ENCODE measurements at places on chromosomes 12 and 14.

DNA sequence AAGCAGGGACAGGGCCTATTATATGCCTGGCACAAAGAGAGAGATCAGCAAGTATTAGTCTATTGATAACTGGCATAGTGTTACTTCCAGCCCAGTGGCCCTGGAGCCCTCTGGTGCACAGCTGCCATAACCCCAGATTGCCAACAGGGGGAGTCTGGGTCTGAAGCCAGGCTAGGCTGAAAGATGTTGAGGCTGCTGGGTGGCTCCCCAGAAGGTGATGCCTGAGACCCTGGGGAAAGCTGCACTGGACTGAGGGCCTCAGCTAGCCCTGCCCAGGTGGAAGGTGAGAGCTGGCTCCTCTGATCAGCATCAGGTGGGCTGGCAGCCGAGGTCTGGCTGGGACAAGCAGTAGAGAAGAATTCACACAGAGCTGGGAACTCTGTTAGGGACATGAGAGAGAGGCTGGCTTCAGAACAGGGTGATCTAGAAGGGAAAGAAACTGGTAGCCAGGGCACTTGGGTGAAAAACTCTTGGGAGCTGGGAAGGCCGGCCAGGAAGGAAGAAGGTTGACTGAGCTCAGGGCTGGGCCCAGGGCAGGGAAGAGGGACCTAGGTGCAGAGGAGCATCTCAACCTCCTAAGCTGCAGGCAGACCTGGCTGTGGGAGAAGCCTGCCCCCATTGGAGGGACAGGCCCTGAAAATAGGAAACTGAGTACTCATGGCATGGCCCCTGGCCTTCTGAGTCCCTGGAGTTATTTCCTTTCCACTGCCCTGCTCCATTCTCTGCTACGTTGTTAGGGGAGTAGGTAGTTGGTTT, 3.9 kb downstream of the GZMH start:
- DNase-seq: peak; percentile 40

DNA sequence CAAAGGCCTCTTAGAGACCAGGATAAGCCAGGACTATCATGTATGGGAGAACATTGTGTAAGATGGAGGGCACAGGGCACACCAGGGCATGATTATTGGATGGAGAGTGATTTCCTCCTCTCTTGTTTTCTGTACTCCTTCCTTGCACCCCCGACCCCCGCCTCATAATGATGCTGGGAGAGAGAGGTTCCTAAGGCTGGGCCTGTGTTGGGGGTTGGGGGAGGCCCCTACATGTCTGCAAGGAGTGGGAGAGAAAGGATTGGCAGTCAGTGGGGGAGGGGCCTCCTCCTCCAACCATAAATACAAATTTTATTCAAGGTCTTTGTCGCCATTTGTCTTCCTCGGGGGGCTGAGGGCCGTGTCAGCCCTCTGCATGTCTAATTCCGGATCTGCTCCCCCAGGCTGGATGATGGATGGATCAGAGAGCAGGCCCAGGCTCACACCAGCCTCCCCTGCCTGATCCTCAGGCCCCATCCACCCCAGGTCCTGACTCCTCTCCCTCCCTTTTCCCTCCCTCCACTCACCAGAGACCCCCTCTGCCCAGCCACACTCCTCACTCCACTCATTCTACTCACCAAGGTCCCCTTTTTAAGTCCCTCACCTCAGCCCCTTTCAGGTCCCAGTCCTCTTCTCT, 2.0 kb upstream of the C1QL4 start:
- DNase-seq: no peak

- no peak for DNase-seq
Observed at GRCh38 chr12:104353012-104353981, 49.8 kb downstream of the EID3 start.

DNA sequence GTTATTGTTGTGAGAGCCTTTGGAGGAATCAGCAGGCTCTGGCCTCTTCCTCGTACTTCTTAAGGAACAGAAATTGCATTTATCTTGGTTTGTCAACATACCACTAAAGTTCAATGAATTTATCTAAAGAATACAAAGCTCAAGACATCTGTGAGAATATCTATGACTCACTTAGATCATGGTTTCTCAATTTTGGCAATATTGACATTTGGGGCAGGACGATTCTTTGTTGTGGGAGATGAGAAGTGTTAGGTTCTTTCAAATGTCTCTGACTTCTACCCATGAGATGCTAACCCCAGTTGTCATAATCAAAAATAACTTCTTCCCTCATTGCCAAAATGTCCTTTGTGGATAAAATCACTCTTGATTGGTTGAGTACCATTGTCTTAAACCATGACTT, 1190.3 kb downstream of the GALC start:
- no peak for DNase-seq

- no peak for DNase-seq
Observed at GRCh38 chr14:28783664-28784063, 17.1 kb downstream of the FOXG1 start.

- DNase-seq: no peak
Observed at GRCh38 chr14:98711453-98711852, 560.5 kb downstream of the BCL11B start.

- no peak for DNase-seq
Observed at GRCh38 chr12:127162307-127162706, 1104.7 kb upstream of the TMEM132C start.

DNA sequence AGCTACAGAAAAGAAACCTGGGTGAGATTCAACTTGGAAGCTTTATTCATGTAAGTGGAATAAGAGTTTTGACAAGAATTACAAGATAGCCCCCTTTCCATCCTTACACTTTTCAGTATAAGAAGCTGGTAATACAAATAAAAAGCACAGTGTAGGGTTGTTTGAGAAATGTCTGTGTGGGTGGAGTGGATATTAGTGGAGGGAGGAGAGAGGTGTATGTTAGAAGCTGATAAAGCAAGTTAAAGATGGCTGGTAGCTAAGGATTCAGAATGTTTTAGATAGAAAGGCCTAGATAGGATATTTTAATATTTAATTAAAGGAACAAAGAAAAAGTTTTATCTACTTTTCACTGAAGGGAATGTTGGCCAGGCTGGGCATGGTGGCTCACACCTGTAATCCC, 12.5 kb downstream of the CFAP54 start:
- no peak for DNase-seq

DNA sequence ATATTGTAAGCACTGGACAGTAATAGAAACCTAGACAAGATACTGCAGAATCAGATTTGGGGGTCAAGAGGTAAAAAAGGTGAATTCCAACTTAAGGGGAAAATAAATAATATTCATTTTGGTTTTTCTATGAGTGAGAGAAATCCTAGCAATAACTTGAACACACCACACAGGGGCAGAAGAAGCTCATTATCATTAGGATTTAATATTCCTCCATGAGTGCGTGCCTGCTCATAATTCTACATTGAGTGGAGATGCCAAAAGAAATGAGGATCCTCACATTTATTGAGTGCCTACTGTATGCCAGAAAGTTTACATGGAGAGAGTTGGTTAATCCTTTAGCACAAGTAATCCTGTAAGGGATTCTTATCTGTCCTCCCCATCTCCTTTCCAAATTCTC, 40.5 kb upstream of the C14orf132 start:
- peak; percentile 73 for DNase-seq

DNA sequence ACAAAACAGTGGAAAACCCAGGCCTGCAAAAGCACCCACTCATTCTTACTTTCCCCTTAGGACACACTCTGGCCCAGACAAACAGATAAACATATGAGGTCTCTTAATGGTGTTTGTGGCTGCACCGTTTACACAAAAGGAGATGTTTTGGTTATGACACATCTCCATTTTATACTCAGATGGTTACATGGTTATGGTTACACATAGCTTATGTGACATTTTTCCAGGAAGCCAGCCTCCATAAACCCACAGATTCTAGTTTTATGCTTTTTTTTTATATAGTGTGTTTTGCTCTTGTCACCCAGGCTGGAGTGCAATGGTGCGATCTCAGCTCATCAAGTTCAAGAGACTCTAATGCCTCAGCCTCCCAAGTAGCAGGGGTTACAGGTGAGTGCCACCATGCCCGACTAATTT, 3.5 kb upstream of the KLRD1 start:
- DNase-seq: peak; percentile 87

DNA sequence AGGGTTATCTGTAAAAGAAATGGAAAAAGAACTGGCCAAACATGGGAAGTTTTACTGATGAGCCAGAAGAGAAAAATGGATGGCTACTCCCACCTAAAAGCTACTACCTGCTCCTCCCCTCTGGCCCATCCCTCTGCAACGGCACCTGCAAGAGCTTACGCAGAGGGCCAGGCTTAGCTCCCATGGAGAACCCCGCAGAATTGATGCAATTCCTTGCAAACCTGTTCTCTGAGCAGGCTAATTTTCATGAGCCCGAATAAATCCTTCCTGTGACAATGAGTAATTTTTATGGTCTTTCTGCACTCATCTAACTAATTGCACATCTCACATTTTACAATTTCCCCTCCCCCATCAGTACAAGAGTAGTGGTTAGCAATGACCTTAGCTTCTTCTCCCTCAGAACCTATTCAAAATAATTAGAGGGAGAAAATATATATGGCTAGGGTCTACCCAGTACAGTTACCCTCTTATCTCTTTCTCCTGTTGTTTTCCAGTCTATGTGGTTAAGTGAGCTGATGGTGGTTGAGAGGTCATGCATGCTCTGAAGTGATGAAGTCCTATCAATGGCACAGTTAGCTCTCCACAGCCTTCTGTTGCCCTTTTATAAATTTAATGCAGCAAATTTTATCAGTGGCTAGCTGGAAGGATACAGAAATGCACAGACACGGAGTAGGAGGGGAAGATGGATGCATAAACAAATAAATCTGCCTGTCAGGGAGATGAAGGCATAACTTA, 67.7 kb upstream of the NTF3 start:
- no peak for DNase-seq

DNA sequence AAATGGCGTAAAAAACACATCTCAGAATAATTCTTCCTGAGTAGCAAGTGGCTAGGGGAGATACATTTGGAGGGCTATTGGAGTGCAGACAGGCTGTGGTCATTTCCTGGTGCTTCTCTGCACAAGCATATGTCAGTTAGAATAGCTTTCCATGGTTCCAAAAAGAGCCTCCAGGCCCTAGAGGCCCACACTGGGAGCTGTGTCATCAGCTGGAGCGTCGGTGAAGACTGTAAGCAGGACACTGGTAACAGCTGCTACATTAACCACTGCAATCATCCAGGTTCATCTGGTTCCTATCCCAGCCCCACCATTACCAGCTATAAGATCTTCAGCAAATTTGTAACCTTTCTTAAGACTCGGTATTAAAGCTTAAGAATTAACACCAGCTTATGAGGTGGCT, 31.7 kb upstream of the APPL2 start:
- DNase-seq: peak; percentile 47

- DNase-seq: no peak
Observed at GRCh38 chr12:92334552-92334951, 188.9 kb upstream of the BTG1 start.

DNA sequence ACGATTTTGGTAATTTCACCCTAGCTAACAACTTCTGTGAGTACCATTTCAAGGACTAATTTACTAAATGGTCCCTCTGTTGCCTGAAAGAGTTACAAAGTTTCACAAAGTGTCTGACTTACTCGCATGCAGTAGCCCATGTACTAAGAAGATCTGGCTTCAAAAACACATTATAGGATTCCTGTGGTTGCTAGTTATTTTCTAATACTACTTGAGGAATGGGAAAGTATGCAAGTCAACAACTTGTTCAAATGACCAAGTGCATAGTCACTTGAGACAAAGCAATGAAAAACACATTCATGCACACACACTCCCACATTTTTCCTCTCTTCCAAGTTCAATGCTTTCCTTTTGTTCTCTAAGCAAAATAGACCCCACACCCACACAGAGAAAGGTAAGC, 219.7 kb upstream of the TMPO start:
- DNase-seq: peak; percentile 11

DNA sequence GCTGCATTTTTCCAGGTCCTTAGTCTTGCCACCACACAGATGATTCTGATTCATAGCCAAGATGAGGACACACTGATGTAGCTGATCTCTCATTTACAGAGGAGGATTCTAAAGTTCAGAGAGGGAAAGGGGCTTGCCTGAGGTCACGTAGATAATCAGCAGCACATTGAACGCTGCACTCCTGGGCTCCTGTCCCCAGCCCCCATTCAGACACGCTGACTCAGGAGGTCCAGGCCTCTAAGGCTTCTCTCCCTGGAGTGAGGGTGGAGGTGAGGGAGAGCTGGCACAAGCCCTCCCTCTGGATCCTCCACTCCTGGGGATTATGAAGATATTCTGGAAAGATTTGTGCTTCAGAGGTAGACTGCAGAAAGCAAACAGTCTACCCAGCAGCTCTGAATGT, 10.3 kb downstream of the NFATC4 start:
- no peak for DNase-seq

DNA sequence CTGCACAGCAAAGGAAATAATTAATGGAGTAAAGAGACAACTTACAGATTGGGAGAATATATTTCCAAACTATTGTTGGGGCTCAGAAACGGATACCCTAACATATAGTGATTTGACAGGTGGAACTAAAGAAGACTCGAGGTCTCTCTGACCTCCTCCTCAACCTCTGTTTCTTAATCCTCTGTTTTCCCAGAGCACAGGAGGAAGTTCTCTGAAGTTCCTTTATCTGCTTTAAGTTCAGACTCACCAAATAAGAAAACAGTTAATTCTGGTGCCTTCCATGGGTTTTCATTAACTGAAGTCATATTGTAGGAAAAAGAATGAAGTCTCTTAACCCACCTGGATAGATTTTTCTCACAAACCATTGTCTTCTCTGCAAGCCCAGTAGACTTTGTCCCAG, 29.2 kb downstream of the CLEC2D start:
- no peak for DNase-seq
